ENCODE measurements at places on chromosomes 7 and 10.

- DNase-seq = peak; percentile 66
Measured at GRCh38 chr7:16098585-16099179, 322.7 kb downstream of the CRPPA start.

GRCh38 chr7:99016196-99016595 is 127.7 kb downstream of the SMURF1 start:
- DNase-seq = no peak

DNA sequence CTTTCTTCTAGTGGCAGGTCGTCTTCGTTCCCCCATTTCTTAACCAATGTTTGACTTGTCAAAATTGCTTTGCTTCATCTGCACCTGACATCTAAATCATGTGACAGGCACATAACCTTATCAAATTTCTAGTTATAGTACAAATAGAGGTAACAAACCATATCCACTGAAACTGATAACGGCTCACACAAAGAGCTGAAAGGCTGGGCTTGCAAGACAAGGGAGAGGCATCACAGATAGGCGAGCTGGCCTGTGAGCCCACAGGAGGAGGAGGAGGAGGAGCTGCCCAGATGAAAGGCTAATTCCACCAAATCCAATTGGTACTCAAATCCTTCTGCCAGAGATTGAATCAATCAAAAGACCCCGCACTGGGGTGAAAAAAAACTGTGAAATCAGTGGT is 80.2 kb upstream of the NEBL start:
- DNase-seq = peak; percentile 77

DNA sequence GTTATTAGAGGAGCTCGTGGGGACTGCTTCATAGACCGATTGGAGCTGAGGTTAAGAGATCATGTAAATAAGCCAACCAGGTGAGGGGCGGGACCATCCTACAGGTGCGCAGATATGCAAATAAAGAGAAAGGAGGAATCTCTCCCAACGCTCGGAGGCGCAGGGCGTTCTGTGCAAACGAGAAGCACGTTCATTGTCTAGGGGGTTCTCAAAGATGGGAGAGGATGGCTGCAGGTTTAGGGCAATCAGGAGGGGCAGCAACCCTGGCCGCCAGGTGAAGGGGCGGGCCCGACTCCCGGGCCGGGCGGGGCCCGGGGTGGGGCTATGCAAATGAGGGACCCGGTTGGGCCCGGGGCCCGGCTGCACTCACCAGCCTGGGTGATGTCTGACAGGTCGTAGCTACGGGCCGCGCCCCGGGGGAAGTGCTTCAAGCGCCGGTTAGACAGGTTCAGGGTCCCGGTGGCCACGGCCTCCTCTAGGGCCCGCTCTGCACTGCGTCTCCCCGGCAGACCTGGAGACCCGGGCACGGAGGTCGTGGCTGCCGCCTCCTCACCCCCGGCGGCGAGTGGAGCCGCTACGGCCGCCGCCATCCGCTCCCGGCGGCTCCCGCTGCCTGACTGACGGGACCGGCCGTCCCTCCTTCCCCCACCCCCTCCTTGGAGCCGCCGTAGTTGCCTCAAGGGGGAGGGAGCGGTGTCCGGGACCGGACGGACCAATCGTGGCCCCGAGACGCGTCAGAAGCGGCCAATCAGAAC is at the start of gene LRCH4:
TSS of gene LRCH4 (minus strand) at position 619 of the 755 bp plus-strand sequence. CDS start at position 590, 29 bp downstream.
- peak; percentile 72 for DNase-seq

GRCh38 chr10:36507715-36508114 is 617.7 kb upstream of the ANKRD30A start:
- DNase-seq = no peak

All from mesendoderm (in vitro differentiated cells).